ENCODE measurements at places on chromosomes 16 and 17.

DNA sequence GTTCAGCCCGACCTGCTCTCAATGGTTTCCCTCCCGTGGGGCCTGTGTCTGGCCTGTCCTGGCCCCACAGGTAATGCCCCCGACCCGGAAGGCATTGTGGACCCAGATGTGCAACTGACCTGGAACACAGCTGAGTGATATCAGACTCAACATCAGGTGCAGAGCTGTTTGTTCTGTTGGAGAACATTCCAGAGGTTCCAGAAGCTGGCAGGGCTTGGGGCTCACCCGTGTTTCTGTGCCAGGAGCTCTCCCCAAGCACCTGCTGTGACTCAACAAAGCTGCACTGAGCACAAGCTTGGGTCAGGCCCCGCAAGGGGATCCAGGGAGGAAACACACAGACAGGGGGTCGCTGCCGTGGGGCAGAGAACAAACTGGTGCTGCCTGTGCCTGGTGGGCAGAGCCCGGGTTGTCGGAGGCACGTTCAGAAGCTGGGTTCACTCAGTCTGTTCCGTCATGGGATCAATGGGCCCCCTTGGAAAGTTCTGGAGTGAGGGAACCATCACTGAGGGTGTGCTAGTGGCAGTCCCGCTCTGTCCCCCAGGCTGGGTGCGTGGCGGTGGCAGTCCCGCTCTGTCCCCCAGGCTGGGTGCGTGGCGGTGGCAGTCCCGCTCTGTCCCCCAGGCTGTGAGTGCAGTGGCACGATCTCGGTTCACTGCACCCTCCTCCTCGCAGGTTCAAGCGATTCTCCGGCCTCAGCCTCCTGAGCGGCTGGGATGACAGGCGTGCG lies 22.1 kb downstream of the HS3ST6 start:
- DNase-seq: no peak

DNA sequence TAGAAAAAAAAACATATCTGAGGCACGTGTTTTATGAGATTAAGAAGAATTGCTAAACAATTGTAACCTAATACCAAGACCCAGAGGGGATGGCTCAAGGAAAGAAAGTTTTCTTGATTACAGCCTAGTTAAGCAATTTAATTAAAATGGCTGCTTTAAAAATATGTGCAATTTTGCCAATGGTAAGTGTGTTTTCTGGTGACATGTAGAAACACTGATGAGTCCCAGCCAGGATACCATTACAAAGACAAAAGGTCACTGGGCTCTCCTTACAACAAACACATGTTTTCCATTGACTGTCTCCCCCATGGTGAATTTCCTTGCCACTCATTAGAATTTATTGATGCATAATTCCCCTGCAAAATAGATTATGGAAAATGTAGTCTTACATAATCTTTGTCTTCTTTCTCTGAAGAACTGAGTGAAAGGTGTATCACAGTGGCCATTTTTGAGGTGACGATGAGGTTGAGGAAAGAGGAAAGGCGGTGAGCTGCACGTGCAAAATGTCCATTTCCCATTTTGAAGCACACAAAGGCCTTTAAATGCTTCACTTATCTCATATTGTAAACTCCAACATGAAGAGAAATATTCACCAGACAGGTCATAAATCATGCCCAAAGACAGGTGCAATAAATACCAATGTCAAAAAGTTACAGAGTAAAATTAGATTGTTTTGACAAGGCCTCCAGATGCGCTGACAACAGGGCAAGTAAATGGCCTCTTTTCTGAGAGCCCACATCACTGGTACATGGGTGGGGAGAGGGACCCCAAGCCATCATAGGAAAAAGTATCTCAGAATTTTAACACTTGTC lies 696.9 kb downstream of the KCNJ2 start:
- no peak for DNase-seq

GRCh38 chr16:84386047-84386446 lies 17.7 kb downstream of the ATP2C2 start:
- DNase-seq: no peak

- DNase-seq: no peak
Observed at GRCh38 chr16:27383556-27384243, 18.3 kb upstream of the IL21R start.

DNA sequence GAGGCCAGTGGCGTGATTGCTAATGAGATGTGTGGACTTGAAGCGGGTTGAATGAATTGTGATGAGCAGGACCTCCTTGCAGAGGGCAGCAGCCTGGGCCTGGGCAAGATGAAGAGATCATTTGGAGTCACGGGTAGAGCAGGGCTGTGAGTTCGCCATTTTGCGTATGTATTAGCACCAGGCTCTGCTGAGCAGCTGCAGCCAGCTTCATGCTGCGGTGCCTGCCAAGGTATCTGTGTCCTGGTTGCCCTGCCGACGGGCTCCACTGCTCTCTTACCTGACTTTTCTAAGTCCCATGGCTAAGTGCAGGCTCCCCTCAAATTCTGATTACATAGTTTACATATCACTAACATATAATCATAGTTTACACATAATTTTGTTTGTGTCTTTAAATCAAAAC lies 295.7 kb downstream of the SNX29 start:
- DNase-seq: no peak

- no peak for DNase-seq
Observed at GRCh38 chr17:27974531-27975145, 67.8 kb upstream of the NLK start.

DNA sequence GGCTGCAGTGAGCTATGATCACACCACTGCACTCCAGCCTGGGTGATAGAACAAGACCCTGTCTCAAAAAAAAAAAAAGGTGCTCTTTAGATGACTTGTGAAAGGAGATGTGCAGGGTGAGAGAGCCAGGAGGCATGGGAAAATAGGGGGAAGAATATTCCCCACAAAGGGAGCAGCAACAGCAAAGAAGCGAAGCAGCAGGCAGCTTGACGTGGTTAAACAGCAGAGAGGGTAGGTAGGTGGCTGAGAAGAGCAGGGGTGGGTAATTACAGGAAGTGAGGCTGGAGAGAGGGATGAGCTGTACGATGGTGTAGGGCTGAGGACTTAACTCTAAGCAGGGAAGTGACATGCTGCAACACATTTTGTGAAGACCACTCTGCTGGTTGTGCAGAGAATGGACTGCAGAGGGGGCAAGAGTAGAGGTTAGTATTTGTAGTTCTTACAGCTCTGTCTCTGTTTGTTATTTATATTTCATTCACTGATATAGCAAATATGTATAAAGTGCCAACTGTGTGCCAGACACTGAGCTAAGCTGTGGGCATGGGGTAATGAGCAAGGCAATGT lies 1.6 kb downstream of the HEATR3 start:
- DNase-seq: no peak

DNA sequence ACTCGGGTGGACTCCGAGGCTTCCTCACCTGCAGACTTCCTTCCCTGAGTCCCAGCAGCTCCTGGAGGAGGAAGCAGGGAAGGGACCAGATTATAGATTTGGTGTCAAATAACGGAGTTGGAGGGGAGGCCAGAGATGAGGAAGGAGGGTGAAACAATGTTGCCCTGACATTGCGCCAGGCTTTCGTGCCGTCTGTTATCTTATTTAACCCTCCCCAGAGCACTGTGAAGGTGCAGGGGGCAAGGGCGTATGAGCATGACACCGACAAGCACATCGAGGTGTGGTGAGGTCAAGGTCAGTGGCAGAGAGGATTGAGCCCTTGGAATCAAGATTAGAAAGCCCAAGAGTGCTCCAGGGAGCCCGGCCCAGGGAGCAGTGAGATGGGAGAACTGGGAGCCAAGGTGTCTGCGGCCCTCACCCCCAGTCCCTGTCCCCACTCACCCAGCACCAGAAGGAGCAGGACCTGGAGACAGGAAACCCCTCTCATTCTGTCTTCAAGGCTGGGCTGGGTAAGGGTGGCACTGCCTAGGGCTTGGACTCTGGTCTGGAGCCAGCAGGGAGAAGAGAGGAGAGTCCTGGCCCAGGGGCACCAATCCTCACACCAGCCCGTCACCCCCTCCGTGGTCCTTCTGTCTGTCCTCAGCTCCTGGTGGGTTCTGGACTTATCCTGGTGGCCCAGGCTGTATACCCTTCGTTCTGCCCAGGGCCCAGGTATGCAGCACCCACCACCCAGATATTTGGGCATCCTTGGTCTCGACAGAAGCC lies 1.1 kb downstream of the PRSS33 start:
- DNase-seq: no peak

GRCh38 chr16:80669673-80670072 lies 128.9 kb downstream of the DYNLRB2 start:
- no peak for DNase-seq

GRCh38 chr16:1959269-1960039 lies at the start of gene NDUFB10:
TSS of gene NDUFB10 (plus strand) at chr16:1959538. CDS start at chr16:1959625, 87 bp downstream.
- DNase-seq: peak; percentile 89

Data from stimulated activated CD4-positive, alpha-beta T cell treated with anti-CD3 and anti-CD28 coated beads, Interleukin-1b, Interleukin-23, amount 100 ng/mL, for 1 hour (primary cell).